Memory B cell (primary cell): ENCODE measurements at places on chromosomes 12 and 14.

- no peak for DNase-seq
These were observed 24.6 kb upstream of the ANP32D start for GRCh38 chr12:48447755-48448154.

DNA sequence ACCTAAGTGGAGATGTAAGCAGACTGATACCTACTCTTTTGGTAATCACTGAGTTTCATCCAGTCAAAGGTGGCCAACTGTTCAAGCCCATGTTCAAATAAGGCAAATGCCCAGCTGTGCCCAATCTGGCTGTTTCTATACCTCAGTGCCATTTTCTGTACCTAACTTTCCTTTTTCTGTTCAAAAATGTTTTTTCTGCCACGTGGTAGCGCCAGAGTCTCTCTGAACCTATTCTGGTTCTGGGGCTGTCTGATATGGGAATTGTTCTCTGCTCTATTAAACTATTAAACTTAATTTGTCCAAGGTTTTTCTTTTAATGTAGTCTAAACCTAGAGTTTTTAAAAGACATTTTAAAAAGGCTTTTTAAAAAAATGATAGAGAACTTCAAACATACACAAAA is 391.2 kb downstream of the NOVA1 start:
- no peak for DNase-seq

DNA sequence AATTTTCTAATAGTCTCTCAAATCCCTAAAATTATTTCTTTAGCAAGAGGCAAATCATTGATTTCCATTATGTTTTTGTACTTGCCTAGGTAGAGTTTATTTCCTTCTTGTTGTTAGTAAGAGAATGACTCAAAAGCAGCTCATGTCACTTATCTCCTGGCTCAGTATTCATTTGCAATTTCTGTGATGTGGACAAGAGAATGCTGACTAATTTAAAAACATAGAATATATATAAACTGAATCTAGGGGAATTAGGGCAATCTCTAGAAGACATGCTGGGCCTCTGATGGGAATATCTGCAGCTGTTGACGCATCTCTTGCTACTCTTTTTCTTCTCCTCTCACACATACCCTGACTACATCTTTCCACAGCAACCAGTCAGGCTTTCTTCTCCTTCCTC is 130.8 kb upstream of the PRKD1 start:
- DNase-seq, result no peak

DNA sequence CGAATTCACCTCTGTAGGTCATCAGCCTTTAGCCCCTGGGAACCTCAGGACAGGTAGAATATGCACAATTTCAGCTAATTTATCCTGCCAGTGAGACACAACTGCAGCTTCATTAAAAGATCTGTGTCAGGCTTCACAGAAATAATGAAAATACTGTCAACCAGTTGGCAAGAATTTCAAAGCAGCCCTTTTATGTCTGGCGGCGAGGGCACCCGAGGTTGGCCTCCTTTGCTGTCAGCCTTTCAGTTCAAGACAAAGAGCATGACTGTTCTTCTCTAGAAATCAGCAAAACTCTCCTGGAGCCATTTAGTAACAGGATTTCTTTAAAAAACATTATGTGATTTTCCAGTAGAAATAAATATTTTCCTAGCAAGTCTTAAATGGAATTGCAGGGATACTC is 75.9 kb downstream of the BBS10 start:
- DNase-seq, result no peak

DNA sequence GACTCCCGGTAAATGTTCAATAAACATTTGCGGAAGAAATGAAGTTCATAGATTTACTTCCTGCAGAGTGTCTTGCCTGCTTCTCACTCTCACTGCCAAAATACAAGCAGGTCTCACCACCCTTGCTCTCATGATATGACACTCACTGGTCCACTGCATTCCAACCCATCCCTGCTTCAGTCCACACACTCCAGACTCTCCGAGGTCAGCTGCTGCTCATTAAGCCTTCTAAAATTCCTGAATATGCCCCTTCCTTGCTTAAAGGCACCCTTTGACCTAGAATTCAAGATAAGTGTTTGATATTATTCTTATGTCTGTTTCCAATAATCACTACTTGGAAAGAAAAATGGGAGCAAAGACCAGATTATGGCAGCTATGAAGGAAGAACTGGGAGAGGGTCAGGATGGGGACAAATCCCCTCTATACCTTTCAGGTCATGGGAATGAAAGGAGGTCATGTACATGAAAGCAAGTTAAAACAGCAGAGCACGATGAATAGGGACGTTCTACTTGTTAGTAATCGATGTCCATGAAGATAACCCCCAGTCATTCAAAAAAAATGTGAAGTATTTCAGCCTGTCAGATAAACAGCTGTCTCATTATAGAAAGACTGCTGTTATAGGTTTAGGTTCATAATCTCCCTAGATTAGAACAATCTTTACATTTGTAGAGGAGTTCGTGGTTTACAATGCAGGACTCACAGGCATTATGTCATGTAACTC is 10.5 kb upstream of the NID2 start:
- DNase-seq, result no peak
